ENCODE measurements at places on chromosomes 4 and X. TPM values are rescaled to one million over a fixed set of nuclear protein-coding genes. Genes with fewer than 3 reads are reported as not detected.

- no peak for DNase-seq
- no peaks in the 10 kb centered on the region for H3K27me3 ChIP-seq
- H3K27ac ChIP-seq: no peak overlapping the region
- H3K4me3 ChIP-seq: no peak overlapping the region
- H3K36me3 ChIP-seq: no peaks in the 10 kb centered on the region
Measured at GRCh38 chr4:94944726-94945125, 187.0 kb downstream of the BMPR1B start.

DNA sequence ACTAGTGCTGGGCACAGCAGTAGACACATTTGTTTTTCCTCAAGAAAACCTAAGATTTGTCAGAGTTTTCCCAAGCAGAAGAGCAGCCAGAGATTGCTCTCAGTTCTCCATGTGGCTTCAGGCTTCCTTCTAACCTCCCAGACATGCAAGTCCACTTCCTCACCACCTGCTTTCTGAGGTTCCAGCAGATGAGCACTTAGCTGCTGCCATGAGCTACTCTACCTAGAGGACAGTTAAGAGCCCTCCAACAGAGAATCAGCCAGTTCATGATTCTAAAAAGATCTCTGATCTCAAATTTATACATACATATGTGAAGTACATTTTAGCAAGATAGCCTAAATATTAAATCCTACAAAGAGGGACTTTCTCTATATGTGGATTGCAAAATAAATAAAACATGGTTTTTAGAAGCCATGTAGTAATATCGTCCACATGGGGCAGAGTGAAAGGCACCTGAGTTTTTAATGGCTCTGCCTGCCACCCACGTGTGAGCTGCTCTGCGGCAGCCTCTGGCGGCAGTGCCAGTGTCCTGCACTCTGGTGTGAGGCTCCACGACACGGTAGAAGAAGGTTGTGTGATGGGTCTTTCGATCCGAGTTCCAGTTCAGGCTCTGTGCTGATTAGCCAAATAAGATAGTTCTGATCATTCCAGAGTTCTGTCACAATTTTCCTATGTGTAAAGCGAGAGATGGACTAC lies 10.3 kb downstream of the CYP4V2 start:
- H3K27ac ChIP-seq: no peak overlapping the region
- no peaks in the 10 kb centered on the region for H3K27me3 ChIP-seq
- peaks cover 17% of the 10 kb centered on the region for H3K4me1 ChIP-seq
- no peaks in the 10 kb centered on the region for H3K36me3 ChIP-seq

- no peak overlapping the region for H3K27ac ChIP-seq
- H3K36me3 ChIP-seq: no peaks in the 10 kb centered on the region
- H3K27me3 ChIP-seq: no peaks in the 10 kb centered on the region
- DNase-seq: no peak
Measured at GRCh38 chr4:95534032-95534431, 14.7 kb downstream of the UNC5C start.

- no peaks in the 10 kb centered on the region for H3K4me1 ChIP-seq
- H3K4me3 ChIP-seq: no peak overlapping the region
- no peaks in the 10 kb centered on the region for H3K27me3 ChIP-seq
- no peaks in the 10 kb centered on the region for H3K36me3 ChIP-seq
- DNase-seq: no peak
- H3K27ac ChIP-seq: no peak overlapping the region
Measured at GRCh38 chr4:120837656-120838055, 84.9 kb downstream of the PRDM5 start.

- no peaks in the 10 kb centered on the region for H3K4me1 ChIP-seq
- no peak overlapping the region for H3K27ac ChIP-seq
- H3K4me3 ChIP-seq: no peak overlapping the region
- H3K36me3 ChIP-seq: no peaks in the 10 kb centered on the region
- DNase-seq: no peak
Measured at GRCh38 chr4:115128037-115128436, 14.6 kb upstream of the NDST4 start.

- no peak overlapping the region for H3K4me3 ChIP-seq
- DNase-seq: no peak
Measured at GRCh38 chrX:97481228-97481627, 597.5 kb downstream of the RPA4 start.

- H3K36me3 ChIP-seq: no peaks in the 10 kb centered on the region
- no peak overlapping the region for H3K4me3 ChIP-seq
- H3K27ac ChIP-seq: no peak overlapping the region
- DNase-seq: no peak
- H3K27me3 ChIP-seq: no peaks in the 10 kb centered on the region
- H3K4me1 ChIP-seq: no peaks in the 10 kb centered on the region
Measured at GRCh38 chr4:156559346-156559745, 412.3 kb downstream of the PDGFC start.

The EXOSC9 gene
- 58.6 TPM for total RNA-seq

The CT47B1 gene
- not detected for total RNA-seq

The XAGE2 gene
- not detected for total RNA-seq

The FGFR3 gene
- total RNA-seq: 31.7 TPM

The TMEM47 gene
- total RNA-seq: 0.10 TPM

The GYG2 gene
- total RNA-seq: not detected

The LRAT gene
- total RNA-seq: 3.8 TPM
